Hematopoietic multipotent progenitor cell treated with erythropoietin and hydrocortisone succinate and interleukin-3 and kit ligand, for 4 days (in vitro differentiated cells): ENCODE measurements at places on chromosomes 4 and X.

- no peak for DNase-seq
These were observed 49.2 kb upstream of the MSX1 start for GRCh38 chr4:4810092-4810774.

DNA sequence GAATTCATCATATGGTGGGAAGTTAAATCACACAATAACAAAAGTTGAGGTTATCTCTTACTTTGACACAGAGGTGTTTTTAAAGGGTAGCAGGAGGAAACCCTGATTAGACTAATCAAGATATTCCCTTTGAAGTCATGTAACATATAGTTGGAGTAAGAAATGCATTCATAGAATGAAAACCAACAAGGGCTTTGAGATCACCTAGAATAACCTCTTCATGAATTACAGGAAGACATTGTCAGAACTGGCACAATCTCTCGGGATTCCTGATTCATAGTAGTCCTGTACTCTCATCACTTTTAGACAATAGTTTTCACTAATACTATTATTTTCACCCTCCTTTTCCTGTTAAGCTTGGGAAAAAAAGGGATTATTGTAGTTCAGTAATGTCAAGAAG, 170.2 kb downstream of the PPP3CA start:
- DNase-seq, result no peak

- peak; percentile 43 for DNase-seq
These were observed 7.0 kb upstream of the TET2 start for GRCh38 chr4:105139646-105140045.

DNA sequence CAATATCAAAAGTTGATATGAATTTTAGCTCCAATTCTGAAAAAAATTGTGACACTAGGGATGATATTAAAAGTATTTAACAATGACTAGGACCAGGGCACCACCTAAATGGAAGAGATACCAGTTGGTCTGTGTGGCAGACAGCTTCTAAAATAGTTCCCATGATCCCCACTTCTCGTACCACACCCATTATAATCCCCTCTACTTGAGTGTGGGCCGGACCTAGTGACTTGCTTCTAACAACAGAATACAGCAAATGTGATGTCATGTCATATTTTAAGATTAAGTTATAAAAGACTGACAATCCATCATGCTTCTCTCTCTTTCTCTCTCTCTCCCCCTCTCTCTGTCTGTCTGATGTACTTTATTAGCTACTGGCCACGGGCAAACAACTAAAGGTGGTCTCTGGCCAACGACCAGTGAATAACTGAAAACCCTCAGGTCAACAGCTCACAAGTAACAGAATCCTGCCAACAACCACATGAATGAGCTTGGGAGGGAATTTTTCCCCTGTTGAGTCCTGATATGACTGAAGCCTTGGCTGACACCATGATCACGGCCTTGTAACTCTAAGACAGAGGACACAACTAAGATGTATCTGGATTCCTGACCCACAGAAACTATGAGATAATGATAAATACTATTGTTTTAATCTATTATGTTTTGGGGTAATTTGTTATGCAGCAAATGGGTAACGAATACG, 34.4 kb downstream of the FAM13A start:
- DNase-seq, result no peak

DNA sequence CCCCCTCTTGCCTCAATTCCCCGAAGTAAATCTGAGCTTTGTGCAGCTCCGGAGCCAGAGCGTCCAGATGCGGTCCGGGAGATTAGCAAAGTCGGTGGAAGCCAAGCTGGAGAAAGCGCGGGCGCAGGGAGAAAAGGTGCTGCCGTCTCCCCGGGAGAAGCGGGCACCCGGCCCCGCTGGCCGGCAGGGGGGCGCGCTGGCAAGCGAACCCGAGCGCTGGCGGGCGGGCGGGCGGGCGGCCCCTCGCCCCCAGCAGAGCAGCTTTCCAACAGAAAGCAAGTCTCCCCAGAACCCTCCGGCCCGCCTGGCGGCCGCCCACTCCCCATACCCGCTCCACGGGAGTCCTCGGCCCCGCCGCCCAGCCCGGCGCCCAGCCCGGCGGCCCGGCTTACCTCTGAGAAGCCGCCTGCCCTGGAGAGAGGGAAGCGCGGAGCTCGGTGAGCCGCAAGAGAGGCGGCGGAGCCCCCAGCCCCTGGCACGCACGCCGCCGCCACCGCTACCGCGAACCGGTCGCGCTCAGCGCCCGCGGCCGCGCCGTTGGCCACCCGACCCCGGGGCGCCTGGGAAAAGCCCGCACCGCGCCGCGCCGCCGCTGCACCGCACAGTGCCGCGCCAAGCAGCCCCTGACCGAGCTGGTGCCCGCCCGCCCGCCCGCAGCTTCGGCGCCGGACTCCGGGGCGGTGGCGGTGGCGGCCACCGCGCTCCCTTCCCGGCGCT, 529 bp upstream of the CITED1 start:
- DNase-seq, result peak; percentile 20

DNA sequence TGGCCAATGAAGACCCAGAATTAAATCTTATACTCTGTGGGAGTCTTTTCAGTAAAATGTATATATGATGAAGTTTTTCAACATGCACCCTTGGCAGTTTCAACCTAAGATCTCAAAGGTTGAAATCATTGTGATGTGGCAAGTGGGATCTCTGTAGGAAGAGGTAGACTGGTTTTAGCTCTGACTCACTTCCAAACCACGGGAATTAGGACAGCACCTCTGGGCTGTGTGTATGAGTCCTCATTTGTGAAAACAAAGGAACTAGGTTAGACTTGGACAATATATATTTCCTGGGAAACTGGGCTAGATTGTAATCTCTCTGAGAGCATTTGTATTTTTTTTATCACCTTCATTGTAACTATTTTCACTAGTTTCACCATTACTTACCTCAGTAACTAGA, 333.0 kb downstream of the ADGRL3 start:
- DNase-seq, result no peak

DNA sequence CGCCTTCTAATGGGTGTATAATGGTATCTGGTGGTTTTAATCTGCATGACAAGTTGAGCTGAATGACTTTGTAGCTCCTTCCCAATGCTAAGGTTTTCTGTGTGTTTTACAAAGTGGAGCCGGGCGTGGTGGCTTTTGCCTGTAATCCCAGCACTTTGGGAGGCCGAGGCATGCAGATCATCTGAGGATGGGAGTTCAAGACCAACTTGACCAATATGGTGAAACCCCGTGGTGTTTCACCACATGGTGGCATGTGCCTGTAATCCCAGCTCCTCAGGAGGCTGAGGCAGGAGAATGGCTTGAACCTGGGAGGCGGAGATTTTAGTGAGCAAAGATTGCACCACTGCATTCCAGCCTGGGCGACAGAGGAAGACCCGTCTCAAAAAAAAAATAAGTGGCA, 28.9 kb downstream of the ARFIP1 start:
- DNase-seq, result no peak

DNA sequence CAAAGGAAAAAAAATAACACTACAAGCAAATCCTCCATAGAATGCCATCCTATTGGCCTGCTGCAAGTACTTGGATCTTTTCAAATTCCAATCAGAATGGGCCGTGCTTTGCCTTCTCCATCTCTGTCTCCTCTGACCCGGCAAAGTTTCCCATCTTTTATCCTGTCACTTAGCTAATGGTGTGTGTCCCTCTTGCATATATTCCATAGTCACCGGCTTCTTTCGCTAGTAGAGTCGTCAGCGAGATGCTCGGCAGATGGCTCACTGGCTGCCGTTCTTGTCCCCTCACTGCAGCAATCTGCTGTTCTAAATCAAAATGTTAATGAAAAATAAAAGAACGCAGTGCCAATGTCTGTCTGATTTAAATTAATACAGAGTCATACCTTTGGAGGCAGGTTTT, 22.1 kb downstream of the GRIA3 start:
- no peak for DNase-seq

GRCh38 chrX:110795645-110796406, at the start of gene CHRDL1:
Gene CHRDL1, minus strand, starts transcription at chrX:110795817. Its CDS starts 3,636 bp downstream, at chrX:110792181.
- DNase-seq, result peak; percentile 47

DNA sequence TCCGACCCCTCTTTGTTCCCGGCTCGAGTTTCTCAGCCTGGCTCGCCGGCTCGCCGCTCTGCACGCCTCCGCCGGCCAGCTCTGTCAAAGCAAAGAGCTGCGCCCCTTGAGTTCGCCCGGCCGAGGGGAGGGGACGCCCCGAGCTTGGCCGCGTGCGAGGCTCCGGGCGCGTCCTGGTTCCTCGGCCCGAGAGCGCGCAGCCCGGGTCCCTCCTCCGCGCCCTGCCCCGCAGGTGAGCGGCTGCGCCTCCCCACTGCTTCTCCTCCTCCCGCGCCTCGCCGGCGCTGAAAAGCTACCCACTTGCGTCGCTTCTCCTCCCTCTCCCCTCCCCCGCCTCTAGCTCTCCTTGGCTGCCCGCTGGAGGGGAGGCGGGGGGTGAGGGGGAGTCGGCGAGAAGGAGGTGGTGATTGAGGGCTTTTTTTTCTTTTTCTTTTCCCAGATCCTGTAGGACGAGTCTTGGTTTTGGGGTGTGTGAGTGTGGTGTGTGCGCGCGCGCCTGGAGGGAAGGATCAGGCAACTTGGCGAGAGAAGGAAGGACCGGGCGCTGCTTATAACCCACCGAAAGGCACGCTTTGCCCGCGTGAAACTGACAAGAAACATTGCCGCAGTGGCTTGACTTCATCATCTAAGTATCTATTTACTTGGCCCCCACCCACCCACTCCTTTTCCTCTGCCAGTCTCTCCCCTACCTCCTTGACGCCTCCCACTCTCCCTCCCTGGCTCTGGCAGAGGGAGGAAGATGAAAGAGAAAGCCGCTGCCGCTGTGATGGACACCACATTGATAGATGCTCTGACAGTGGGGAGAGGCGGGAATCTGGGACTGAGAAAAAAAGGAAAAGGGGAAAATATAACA, at the start of gene LEF1:
TSS of gene LEF1 (minus strand) at position 262 of the 853 bp plus-strand sequence. CDS start 1,165 bp downstream, outside the sequence.
- peak; percentile 72 for DNase-seq

DNA sequence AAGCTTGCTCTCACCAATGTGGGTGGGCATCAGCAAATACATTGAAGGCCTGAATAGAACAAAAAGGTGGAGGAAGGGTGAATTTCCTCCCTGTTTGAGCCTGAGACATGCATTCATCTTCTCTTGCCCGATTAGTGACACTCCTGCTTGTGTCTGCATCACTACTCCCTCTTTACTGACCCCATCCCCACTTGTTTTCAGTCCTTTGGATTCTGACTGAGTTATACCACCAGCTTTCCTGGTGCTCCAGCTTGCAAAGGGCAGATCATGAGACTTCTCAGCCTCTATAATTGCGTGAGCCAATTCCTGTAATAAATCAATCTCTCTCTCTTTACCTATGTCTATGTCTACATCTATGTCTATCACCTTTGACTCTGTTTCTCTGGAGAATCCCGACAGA, 47.4 kb upstream of the DYNLT3 start:
- DNase-seq, result no peak

DNA sequence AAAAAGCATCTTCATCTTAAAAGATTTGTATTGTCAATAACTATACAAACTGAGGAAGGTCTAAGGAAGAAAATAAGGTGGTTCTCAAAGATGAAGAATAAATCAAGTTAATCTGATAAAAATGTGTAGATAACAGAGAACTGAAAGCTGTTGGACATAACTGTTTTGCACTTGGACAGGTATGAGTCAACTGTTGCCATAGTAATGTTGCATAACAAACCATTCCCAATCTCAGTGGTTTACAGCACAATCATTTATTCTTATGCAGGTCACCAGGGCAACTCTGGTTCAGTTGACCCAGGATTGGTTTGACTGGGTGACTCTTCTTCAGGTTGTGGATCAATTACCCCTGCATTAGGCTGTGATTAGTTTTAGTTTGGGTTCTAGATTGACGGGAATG, 2197.7 kb downstream of the ARAP2 start:
- no peak for DNase-seq

DNA sequence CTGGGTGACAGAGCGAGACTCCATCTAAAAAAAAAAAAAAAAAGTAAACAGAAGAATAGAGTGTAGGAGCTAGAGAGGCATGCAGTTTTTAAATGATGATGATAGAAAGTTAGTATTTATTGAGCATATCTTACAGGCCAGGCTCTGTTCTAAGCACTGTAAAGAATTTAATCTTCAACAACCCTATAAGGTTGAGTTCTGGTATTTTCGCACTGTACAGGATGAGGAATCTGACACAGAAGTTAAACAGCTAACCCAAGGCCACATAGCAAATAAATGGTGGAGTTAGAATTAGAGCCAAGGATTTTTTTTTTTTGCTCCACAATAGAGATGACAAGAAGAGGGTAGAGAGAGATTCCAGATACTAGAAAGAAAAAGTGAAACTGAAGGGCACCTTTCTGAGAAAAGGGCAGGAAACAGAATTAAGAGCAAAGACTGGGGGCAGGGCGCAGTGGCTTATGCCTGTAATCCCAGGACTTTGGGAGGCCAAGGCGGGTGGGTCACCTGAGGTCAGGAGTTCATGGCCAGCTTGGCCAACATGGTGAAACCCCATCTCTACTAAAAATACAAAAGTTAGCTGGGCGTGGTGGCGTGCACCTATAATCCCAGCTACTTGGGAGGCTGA, 56.1 kb downstream of the KLHL5 start:
- DNase-seq, result no peak

GRCh38 chr4:23828020-23828715, 61.7 kb downstream of the PPARGC1A start:
- no peak for DNase-seq

GRCh38 chr4:172683021-172683420, 485.6 kb upstream of the GALNT7 start:
- DNase-seq, result peak; percentile 84

GRCh38 chrX:133884430-133885394, 100.7 kb downstream of the GPC3 start:
- DNase-seq, result no peak

GRCh38 chr4:156158747-156159146, 205.1 kb upstream of the CTSO start:
- DNase-seq, result no peak

DNA sequence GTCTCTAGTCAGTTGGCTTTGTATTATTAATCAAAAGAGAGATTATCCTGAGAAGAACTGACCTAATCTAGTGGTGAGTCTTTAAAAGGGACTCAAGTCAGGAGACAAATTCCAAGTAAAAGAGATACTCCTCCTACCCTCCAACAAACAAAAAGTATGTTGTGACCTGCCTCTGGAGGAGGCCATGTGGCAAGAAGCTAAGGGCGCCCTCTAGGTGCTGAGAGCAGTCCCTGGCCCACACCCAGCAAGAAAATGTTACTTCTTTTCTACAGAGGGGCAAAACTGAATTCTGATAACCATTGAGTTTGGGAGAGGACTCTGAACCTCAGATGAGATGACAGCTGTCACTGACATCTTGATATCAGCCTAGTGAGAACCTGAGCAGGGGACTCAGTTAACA, 953.6 kb upstream of the AGA start:
- DNase-seq, result peak; percentile 22

GRCh38 chr4:107843391-107843790, 18.7 kb downstream of the SGMS2 start:
- DNase-seq, result no peak

DNA sequence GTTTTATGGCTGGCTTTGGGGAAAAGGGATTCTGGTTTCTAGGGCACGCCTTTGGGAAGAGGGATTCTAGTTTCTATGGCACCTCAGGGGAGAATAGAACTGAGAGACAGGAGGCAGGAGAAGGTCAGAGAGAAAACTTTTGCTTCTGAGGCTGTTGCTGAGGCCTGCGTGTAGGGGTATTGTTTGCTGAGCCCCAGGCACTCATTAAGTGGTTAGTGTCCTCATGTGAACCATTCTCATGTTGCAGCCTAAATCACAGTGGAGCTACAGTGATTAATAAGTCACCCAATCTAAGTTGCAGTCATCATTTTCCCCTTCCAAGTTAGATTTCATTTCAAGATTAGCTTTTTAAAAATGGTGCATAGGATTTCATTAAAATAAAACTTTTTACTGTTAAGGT, 29.0 kb downstream of the VCX3A start:
- DNase-seq, result no peak

GRCh38 chrX:8003147-8003883, 76.1 kb upstream of the PNPLA4 start:
- no peak for DNase-seq

- no peak for DNase-seq
These were observed 111.1 kb downstream of the CFAP299 start for GRCh38 chr4:80446664-80447063.
